GF-D8 (cell line): ENCODE measurements at places on chromosomes 1 and 21.
A peak's percentile ranks its signal among the peaks of the same experiment; 100 is the strongest.

DNA sequence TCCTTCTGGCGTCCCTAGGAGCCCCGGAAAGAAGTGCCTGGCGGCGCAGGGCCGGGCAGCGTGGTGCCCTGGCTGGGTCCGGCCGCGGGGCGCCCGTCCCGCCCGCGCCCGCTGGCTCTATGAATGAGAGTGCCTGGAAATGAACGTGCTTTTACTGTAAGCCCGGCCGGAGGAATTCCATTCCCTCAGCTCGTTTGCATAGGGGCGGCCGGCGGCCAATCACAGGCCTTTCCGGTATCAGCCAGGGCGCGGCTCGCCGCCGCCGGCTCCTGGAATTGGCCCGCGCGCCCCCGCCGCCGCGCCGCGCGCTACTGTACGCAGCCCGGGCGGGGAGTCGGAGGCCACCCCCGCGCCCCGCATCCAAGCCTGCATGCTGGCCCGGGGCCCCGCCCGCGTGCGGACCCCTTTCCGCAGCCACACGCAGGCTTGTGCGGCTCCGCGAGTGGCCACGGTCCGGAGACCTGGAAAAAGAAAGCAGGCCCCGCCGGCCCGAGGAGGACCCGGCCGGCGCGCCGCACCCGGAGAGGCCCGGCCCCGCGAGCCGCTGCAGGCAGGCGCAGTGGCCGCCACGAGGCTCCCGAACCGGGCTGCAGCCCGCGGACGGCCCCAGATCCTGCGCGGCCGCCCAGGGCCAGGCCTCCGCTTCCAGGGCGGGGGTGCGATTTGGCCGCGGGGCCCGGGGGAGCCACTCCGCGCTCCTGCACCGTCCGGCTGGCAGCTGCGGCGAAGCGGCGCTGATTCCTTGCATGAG lies 160.4 kb downstream of the RUNX1 start:
- DNase-seq = peak; percentile 84

- no peak for DNase-seq
Observed at GRCh38 chr1:89167590-89168230, 8.1 kb downstream of the GBP7 start.

- DNase-seq = peak; percentile 25
Observed at GRCh38 chr21:26850116-26850643, 5.0 kb upstream of the ADAMTS1 start.

GRCh38 chr1:27940297-27940696 lies 5.5 kb downstream of the SMPDL3B start:
- DNase-seq = peak; percentile 29

GRCh38 chr1:119771016-119771415 lies 2.3 kb upstream of the HMGCS2 start:
- DNase-seq = no peak

GRCh38 chr1:225897595-225898514 lies 8.9 kb upstream of the LEFTY1 start:
- DNase-seq = no peak

- DNase-seq = no peak
Observed at GRCh38 chr1:24289937-24290595, 29.1 kb upstream of the GRHL3 start.

- DNase-seq = no peak
Observed at GRCh38 chr1:192439373-192440025, 122.7 kb downstream of the RGS21 start.

- peak; percentile 48 for DNase-seq
Observed at GRCh38 chr1:212669102-212669501, 30.5 kb downstream of the BATF3 start.

DNA sequence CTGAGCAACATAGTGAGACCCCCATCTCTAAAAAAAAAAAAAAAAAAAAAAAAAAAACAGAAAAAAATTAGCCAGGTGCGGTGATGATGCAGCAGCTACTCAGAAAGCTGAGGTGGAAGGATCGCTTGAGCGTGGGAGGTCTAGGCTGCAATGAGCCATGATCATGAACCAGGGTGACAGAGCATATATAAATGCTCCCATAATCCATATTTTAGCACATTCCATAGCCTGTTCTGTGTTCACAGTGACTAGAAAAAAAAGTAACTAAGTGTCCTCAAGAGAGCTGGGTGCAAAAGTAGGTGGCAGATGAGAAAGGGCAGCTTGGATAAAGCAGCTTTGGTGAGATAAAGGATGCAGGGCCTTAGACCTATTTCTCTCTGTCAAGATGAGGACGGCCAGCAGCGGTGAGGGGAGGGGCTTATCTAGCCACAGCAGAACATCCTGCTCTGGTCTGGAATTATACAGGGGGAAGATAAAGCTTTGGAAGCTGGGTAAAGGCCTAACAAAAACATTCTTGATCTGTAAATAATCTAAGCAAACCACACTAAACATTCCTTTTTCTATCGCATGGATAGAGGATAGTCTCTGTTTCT lies 205.3 kb downstream of the DAB1 start:
- no peak for DNase-seq
